Effector memory CD4-positive, alpha-beta T cell (primary cell): ENCODE measurements at places on chromosomes 6 and 20.

GRCh38 chr6:140766999-140767398, 1365.7 kb upstream of the GJE1 start:
- DNase-seq, result no peak

DNA sequence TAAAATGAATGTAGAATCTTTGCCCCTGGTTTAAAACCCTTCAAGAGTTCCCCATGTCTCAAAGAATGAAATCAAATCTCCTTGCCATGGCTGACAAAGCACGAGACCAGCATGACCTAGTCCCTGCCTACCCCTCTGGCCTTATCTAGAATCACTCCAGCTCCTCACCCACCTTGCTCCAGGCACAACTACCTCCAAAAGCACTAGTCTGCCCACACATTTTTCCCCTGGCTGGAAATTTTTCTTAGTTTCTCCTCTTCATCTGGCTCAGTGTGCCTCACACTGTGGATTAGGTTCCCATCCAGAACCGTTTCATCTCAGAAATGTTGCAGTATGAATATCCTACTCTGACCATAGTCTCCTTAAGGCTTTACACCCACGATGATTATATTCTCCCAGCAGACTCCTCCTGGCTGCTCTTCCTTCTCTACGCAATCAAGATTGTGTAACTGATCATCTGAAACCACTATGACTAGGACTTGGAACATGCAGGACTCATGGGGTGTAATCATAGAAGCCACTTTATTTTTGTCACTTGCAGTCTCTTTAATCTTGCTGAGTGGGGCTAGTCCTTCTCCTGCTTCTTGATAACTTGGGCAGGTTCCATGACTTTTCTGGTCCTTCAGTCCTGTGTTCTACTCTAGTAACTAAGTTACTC, 7.8 kb upstream of the MRS2 start:
- DNase-seq, result no peak

GRCh38 chr20:57326667-57327455, 2.7 kb upstream of the SPO11 start:
- DNase-seq, result no peak

- DNase-seq, result no peak
Observed at GRCh38 chr6:14706378-14706929, 539.4 kb upstream of the JARID2 start.

DNA sequence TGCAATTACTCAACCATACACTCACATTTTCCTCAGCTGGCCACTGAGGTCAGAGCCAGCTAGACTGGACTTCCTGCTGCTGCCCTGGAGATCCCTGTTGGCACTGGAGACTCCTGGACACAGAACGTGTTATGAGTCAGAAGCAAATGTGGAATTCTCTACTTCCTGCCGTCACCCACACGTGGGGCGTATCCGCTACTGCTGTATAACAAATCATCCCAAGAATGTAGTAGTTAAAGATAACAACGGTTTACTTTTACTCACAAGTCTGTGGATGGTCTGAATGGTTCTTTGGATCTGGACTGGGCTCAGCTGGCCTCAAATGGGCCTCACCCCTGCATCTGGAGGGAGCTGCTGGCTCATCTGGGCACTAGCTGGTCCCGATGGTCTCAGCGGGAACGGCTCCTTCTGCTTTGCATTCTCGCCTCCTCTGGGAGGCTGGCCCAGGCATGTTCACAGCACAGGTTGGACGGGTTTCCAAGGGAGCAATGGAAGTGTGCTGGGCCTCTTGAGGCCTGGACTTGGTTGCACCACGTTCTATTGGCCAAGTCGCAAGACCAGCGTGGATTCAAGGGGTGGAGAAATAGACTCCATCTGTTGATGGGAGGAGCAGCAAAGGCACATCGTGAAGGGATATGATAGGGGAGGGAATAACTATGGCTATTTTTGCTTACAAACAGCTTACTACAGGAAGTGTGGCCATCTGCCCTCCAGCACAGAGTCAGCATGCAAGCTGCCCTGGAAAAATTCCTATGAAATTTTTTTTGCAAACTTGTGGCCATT, 118.5 kb downstream of the SNX5 start:
- DNase-seq, result no peak

GRCh38 chr6:151058021-151058733, 181.6 kb upstream of the AKAP12 start:
- no peak for DNase-seq

DNA sequence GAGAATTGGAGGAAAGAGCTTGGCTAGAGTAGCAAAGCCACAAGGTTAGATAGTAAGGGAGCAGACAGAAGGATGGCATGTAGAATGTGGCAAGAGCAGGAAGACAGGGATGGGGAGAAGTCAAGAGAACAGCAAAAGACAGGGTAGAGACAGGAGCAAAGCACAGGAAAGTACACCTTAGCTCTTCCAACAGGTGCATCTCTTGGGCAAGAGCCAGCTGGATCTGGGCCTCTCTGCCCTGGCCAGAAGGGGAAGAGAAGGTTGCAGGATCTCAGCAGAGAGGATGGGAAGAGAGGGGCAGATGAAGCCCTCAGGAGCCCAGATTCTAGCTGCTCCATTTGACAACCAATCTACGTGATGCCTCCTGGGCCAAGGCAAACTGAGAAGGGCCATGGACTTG, 16.7 kb downstream of the SCUBE3 start:
- no peak for DNase-seq

DNA sequence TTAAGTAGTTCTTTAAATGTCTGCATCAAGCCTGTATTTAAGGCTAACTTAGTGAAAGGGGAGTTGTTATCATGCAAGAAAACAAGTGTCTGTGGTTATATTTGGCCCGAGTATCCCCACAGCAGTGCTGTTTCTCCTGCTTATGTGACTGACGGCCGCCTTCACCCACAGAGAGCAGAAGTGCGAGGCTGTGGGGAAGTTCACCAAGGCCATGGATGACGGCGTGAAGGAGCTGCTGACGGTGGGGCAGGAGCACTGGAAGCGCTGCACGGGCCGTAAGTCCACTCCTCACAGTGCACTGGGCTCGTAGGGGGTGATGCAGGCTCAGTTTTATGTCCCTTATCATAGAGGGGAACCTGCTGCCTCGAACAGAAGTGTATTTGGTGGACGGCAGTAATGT, 53.2 kb upstream of the SYNJ2 start:
- no peak for DNase-seq

DNA sequence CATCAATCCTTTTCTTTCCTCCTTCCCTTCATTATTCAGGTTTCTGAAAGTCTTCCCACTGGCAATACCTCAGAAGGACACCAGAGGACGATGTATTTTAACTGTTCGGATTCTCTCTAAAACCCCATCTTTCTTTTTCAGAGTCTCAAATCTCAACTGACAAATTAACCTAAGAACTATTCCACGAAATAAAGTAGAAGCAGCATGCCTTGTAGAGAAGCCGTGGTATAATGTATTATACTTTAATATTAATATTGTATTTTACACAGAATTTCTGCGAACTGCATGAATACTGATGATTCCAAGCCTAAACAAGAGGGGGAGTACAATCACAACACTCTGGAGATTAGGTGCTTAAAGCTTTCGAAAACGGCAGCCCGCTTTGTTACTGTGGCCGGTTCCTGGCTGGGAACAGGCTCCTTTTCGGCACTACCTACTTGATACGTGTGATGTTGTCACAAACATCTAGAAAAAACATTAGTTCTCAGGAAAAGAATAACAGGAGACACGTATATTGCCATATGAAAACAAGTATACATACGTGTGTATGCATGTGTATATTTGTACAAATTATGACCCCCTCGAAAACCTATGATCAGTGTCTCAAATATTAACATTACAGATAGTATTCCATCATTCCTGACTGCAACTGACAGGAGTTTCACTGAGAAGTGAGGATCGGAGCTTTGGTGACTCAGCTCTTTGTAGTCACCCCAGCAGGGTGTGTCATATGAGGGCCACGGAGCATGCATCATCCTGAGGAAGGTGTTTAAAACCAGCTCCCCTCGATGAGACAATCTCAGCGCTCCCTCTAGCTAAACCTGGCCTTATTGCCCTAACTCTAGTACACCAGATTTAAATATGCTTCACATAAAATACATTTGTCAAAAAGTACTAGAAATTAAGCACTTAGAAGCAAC, 319.7 kb upstream of the TCF21 start:
- no peak for DNase-seq

DNA sequence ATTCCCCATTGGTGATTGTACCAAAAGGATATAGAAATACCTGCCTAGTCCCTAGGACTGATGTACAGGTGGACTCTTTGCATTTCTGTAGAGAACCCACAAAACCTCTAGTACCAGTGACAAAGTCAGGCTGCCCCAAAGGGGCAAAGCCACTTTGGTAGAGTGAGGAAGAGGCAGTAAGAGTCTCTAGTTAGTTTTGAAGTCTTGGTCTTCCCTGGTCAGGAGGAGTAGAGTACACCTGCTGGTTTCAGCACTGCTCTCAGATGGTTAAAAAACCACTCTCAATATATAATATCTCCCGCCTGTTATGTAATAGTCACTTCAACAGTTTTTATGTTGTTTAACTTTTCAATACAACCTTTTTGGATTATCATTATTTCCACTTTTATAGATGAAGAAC, 344.9 kb downstream of the CDKAL1 start:
- no peak for DNase-seq
